Heart left ventricle (tissue), 16 donors: ENCODE measurements at places on chromosomes 2 and 18.
A peak's percentile ranks its signal among the peaks of the same experiment; 100 is the strongest.

DNA sequence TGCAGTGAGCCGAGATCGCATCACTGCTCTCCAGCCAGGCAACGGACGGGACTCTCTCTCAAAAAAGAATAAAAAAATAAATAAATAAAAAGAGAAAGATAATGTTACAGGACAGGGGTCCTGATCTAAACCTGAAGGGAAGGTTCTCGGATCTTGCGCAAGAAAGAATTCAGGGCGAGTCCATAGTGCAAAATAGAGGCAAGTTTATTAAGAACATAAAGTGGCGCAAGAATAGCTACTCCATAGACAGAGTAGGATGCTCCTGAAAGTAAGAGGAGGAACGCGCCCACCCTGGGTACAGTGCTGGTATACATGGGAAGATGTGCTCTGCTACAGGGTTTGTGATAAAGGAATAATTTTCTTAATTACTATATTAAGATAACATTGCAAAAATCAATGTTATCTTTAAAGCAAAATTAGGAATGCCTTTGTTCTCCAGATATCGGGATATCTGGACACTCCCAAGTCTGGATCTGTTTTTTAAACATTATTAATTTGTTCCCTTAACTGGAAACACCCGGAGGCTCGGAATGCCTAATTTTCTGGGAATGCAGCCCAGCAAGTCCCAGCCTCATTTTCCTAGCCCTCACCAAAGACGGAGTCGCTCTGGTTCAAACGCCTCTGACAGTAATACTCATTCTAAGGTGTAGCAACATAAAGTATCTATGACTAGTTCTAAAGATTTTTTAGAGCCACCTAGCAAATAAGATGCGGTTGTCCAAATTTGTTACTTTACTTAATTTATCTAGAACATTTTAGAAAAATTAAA, 38.8 kb downstream of the ACSL3 start:
- no peak for DNase-seq

- no peak for DNase-seq
Observed at GRCh38 chr18:12534820-12535219, 123.1 kb downstream of the SPIRE1 start.

- DNase-seq = no peak
Observed at GRCh38 chr2:75099521-75099922, 99.8 kb downstream of the TACR1 start.

- DNase-seq = peak; percentile 79
Observed at GRCh38 chr2:233152541-233152940, 92.4 kb downstream of the INPP5D start.

DNA sequence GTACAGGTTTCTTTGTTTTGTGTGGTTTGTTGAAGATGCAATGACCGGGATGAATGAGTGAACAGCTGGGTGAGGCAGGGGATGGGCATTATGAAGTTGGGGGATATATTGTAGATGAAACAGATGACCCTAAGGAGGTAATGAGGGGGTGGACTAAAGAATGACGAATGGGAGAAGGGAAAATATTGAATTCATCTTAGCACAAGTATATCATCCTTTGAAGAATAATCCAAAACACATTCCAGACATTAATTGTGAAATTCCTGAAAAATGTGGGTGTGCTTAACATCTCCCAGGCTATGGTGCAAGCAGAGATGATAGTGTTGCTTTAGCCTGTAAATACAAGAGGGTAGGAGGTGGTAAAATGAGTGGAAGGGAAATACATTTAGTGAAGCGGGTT, 5.8 kb downstream of the CRIM1 start:
- no peak for DNase-seq

DNA sequence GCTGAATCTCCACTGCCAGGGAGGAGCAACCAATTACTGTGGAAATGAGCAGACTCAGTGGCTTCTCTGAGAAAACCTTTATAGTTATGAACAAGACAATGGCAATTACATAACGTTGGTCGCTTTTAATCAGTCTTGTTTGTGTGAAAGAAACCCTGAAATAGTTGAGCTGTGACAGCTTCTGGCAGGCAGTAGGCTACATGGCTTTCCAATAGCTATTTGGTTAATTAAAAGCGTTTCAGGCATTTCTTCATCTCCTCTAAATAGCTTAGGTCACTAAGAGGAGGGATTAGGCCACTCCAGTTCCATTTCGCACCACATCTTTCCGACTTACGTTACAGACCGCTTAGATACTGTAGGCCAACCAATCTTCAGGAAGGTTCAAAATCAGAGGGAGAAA, 794.4 kb upstream of the ID2 start:
- DNase-seq = no peak

- DNase-seq = no peak
Observed at GRCh38 chr18:9539283-9539682, 64.0 kb downstream of the RALBP1 start.

GRCh38 chr18:35334212-35334611, 10.0 kb downstream of the ZNF24 start:
- DNase-seq = no peak

DNA sequence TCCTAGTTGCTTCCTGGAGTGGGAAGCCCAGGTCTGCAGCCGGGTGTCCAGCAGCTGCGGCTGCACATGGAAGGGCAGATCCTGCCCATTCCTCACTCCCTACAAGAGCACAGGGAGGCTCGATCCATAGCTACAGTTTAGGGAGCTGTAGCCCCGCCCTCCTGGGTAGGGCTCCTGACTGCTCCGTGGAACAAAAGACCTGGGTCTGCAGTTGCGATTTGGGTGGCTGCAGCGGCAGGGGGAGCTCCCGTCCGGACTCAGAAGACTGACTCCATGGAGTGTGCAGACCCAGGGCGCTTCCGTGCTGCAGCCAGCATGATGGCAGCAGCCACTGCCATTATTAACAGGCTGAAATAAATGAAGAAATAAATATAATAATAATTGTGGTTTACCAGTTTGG, 157.3 kb downstream of the CTNNA2 start:
- DNase-seq = no peak

DNA sequence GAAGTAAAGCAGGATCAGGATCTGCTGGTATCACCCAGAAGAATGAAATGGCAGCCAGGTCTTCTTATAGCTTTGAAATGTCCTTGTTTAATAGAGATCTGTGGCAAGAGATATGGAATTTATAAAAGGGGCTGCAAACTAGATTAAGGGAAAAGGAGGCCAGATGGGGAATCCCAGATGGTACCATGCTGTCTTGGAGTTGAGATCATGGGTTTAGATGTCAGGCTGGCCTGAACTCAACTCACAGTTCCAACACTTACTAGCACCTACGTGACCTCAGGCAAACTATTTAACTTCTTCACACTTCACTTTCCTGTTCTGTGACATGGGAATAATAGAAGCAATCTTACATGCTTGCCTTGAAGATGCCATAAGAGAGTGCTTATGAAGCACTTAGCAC, 188.2 kb downstream of the ALK start:
- DNase-seq = no peak

DNA sequence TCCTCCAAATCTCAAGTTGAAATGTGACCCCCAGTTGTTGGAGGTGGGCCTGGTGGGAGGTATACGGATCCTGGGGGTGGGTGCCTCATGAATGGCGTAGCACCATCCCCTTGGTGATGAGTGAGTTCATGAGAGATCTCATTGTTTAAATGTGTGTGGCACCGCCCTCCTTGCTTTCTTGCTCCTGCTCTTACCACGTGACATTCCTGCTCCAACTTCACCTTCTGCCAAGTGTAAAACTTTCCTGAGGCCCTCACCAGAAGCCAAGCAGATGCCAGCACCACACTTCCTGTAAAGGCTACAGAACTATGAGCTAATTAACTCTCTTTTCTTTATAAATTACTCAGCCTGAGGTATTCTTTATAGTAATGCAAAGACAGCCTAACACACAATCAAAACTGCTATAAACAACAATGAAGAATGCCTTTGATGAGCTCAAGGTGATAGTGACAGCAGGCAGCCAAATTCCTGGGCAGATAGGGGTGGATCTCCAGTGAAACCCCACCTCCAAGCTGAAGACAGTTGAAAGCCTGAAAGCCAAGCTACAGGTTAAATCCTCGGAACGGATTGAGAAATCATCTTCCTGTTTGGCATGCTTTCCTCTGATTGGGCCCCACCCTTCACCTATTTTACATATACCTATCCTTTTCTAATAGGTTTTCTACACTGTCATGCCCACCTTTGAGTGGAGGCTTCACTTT, 26.9 kb downstream of the MCEE start:
- no peak for DNase-seq

DNA sequence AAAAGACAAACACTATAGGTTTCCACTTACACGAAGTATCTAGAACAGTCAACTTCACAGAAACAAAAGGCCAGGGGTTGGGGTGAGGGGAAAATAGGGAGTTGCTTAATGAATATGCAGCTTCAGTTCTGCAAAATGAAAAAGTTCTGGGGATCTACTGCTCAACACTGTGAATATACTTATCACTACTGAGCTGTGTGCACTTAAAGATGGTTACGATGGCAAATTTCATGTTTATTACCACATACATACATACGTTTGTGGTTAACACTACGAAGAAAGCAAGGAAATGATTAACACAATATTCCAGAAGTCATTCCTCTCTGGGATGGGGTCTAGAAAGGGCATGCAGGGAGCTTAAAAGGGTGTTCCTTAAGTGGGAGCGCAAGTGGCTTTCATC, 19.3 kb downstream of the MBOAT2 start:
- no peak for DNase-seq

GRCh38 chr2:42103829-42104228, 56.0 kb downstream of the PKDCC start:
- no peak for DNase-seq

DNA sequence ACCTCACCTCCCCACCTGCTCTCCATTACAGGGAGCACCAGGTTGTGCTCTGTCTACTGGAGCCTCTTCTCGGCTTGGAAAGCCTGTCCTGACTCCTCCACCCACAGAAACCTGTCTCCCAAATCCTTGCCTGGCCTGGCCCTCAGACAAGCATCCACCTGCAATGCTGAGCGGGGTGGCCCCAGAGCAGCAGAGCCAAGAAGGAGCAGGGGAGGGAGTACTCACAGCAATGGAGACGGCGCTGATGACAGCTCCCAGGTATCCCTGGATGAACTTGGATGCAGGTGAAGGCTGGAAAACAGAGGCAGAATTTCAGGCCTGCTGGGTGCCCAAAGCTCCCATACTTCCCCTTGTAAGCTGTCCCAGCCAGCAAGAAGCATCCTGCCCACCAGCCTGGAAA, 72.8 kb downstream of the SFXN5 start:
- no peak for DNase-seq

- DNase-seq = no peak
Observed at GRCh38 chr2:153299809-153300208, 178.8 kb downstream of the RPRM start.

DNA sequence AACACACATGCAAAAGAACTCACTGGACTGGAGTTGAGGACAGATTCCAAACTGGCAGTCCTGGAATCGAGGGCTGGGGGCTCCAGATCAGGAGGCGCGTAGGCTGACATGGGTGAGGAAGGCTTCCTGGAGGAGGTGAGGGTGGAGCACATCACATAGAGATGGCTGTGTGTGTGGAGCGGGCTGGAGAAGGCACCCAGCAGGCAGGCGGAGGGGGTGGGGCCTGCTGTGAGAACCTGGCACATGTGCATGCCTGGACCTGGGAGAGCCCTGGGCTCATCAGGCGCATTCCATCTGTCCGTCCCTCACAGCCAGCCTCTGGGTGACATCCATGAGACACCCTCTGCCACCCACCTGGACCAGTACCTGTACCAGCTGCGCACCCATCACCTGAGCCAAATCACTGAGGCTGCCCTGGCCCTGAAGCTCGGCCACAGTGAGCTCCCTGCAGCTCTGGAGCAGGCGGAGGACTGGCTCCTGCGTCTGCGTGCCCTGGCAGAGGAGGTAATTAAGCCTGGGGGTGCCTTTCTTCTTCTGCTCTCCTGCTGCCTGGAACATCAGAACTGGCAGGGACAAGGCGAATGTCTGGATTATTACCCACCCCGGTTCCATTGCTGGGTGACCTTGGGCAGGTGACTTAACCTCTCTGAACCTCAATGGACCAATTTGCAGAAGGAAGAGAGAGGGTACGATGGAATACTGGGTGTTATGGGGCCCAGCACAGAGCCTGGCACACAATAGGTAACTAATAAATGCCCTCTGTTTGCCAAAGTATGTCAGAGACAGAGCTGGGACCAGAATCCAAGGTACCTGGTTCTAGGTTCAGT, 108.3 kb downstream of the DYSF start:
- no peak for DNase-seq

GRCh38 chr2:142750858-142751257, 126.6 kb upstream of the KYNU start:
- no peak for DNase-seq

GRCh38 chr2:163665817-163666216, 70.0 kb downstream of the FIGN start:
- no peak for DNase-seq

DNA sequence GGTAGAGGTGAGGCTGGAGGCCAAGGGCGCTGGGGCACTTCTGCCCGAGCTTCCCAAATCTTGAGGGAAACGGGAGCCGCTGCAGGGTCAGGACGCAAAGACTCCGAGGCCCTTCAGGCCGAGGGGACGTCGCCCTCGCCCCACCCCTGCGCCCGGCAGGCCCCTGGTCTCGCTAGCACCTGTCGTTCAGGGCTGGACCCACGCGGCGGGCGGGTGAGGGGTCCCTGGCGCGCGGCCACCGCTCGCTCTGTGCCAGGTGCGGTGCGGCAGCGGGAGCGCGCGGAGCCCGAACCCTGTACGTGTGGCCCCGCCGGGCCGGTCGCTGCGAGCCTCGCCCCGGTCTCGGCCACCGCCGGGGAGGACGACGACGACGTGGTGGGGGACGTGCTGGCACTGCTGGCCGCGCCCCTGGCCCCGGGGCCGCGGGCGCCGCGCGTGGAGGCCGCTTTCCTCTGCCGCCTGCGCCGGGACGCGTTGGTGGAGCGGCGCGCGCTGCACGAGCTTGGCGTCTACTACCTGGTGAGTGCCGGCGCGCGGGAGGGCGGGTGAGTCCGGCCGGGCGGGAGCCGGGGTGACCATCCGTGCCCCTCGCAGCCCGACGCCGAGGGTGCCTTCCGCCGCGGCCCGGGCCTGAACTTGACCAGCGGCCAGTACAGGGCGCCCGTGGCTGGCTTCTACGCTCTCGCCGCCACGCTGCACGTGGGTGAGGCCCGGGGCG, 4.9 kb downstream of the ERFE start:
- no peak for DNase-seq

DNA sequence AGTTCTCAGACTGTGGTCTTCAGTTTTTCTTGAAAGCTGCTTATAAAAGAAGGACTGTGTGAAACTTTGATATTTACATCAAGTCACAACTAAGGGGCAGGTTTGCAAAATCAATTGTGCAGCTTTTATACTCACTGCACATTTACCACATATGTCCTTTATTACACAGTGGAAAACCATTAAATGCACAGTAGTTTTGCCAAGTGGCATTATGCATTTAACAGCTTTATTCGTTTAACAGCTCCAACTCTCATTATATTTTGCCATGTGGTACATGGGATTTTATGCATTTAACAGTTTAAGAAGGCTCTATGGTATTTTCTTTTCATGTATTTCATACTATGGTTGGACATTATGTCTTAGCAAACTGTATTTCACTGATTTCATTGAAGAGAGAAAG, 135.6 kb downstream of the SATB2 start:
- DNase-seq = no peak

GRCh38 chr2:158822193-158822592, 27.1 kb downstream of the DAPL1 start:
- no peak for DNase-seq

- no peak for DNase-seq
Observed at GRCh38 chr18:23627321-23627720, 35.4 kb downstream of the ANKRD29 start.
